ENCODE measurements at places on chromosomes 7 and 10.
A peak's percentile ranks its signal among the peaks of the same experiment; 100 is the strongest.

DNA sequence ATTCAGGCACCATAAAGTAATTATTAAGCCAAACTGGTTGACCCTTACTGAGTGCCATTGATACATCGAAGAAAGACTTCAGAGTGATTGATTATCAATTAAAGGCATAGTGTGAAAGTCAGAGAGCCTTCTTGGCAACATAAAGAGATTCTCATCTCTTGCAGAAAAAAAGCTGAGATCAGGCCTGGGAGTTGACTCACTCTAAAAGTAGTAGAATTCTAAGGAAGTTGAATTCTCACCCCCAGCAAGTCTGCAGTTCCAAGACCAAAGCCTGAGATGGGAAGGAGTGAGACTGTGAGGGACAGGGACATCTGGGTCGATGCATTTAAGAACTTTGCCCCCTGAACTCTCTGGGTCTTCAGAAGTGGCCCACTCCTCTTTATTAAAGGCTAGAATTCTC lies 21.6 kb upstream of the ERCC6 start:
- no peak for DNase-seq

DNA sequence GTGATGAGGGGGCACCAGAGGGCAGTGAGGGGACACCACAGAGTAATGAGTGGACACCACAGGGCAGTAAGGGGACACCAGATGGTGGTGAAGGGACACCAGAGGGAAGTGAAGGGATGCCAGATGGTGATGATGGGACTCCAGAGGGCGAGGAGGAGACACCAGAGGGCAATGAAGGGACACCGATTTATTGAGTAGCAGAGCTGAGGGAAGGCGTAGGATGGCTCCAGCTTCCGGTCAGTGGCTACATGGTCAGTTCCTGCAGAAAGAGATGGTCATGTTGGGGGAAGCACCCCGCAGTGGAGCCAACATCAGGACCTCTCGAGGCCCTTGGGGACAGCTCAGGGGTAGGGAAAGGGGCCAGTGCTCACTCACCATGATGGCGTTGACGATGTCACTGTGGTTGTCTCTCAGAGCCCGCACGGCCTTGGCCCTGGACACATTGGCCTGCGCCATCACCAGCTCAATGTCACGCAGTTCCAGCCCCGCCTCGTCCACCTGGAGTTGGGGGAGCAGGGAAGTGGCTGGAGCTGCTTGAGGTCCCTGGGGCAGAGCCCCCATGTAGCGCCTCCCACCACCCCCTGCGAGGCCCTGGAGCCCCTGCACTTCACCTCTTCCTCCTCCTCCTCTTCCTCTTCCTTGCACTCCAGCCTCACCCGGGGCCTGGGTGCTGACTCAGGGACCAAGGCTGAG lies 8.4 kb downstream of the NACAD start:
- DNase-seq = no peak

DNA sequence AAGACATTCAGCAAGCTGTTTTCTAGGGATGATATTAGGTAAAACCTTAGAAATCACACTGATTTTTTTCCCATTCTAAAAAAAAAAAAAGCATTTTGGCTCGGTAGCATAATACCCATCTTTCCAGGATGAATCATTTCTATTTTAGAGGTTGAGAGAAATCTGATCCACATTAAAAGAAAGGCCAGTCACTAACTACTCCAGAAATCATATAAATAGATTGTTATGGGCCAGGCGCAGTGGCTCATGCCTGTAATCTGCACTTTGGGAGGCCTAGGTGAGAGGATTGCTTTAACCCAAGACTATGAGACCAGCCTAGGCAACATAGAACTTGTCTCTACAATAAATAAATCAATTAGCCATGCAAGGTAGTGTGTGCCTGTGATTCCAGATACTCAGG lies 164.3 kb downstream of the BAMBI start:
- DNase-seq = no peak

DNA sequence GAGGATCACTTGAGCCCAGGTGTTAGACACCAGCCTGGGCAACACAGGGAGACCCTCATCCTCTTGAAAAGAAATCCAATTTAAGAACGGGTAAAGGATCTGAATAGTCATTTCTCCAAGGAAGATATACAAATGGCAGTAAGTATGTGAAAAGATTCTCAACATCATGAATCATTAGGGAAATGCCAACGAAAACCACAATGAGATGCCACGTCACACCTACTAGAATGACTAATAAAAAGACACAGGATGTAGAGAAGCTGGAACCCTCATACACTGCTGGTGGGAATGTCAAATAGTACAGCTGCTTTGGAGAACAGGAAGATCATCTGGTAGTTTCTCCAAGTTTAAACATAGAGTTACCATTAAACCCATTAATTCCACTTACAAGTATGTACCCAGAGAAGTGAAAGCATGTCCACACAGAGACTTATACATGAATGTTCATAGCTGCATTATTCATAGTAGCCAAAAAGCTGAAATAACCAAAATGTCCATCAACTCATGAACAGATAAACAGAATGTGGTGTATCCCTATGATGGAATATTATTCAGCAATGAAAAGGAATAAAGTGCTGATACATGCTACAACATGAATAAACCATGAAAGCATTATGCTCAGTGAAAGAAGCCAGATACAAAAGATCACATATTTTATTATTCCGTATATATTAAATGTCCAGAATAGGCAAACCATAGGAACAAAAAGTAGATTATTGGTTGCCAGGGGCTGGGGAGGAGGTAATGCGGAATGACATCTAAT lies 13.1 kb upstream of the ZMIZ2 start:
- peak; percentile 18 for DNase-seq

DNA sequence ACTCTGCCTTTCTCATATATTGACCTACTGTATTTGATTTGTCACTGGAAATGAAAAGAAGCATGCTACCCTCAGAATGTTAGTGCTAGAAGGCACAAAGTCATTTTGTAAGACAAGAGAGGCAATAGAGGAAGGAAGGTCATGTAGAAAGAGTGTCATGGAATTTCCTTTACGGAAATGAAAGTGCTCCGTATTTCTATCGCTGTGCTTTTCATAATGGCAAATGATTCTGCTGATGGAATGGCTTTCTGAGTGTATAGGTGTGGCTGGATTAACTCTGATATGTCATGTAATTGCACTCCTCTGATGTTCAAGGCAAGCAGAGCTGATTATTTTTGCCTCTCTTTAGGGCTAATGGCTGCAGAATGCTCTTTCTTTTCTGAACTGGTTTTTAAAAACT lies 15.5 kb upstream of the STEAP4 start:
- no peak for DNase-seq

- no peak for DNase-seq
Observed at GRCh38 chr7:28064437-28064836, 116.2 kb downstream of the JAZF1 start.

DNA sequence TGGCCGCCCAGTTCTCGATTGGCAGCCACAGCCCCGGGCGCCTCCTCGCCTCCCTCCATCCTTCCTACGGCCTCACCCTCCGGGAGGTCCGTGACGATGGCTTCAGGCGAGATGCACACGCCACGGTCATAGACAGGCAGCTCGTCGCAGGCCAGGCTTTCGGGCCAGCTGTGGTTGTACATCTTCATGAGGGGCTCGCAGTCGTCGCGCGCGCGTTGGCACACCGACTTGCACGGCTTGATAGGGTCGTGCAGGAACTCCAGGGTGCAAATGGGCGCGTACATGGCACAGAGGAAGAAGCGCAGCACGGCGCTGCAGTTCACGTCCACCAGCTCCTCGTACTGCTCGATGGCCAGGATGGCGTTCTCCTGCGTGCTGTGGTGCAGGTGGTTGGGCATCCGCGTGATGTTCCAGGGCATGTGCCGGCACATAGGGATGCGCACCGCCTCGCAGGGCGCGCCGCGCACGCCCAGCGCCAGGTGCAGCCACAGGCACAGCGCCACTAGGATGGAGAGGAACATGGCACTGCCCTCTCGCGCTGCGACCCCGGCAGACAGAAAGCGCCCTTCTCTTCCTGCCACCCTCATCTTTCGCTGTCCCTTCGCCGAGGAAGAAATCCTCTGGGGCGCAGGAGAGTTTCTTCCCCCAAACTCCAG lies 472 bp downstream of the SFRP4 start:
- DNase-seq = no peak

DNA sequence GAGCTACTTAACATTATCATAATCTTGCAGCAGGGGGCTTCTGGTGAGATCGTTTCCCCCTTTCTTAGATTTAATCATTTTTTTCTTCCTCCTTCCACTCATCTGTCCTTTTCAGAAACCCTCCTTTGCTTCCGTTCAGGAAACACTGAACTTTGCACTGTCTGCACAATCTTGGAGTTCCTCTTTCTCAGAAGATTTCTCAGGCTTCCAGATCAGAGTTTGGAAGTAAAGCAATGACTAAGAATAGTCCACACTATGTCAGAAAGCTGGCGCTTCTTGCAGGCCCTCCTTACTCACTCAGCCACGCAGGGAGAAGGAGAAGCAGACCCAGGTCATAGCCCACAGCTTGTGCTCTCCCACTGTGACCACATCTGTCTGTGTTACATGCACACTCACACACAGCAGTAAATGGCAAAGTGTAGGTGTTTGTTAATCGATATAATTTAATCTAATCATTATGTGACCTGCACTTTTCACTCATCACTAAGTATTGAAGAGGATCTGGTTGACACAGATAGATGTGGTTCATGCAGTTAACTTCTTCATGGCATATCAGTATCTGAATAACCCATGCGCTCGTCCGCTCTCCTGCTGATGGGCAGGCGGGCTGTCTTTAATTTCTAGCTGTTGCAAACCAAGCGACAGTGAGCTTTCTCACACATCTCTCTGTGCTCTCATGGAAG lies 30.2 kb downstream of the ALOX5 start:
- no peak for DNase-seq

- no peak for DNase-seq
Observed at GRCh38 chr10:68137171-68137570, 27.9 kb downstream of the MYPN start.

DNA sequence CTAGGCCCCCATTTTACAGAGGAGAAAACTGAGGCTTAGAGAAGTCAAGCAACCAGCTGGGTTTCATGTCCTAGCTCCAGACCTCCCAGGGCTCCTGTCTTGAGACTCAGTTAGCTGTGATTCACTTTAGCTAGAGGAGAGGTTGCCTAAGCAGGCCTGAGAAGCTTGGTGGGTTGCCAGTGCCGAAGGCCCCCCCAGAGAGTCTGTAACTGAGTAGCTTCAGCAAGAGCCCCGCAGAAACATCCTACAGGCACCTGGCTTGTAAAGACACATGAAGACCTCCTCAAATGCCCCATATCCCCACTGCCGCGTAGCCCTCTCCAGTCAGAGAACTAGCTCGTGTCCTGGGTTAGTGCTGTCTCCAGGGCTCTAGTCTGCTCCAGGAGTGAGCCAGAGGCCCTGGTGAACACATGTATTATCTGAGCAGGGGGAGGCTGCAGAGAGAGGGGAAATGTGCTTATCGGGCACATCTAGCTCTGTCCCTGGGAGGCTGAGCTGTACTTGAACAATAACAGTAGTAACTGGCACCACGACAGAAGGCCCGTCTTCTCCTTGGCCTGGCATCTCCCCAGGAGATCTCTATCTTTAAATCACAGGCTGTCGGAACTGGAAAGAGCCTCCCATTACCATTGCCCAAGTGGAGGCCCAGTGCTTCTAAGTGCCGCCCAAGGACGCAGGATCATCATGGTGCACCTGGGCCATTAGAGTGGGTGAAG lies 28.9 kb downstream of the UNC5B start:
- DNase-seq = no peak

DNA sequence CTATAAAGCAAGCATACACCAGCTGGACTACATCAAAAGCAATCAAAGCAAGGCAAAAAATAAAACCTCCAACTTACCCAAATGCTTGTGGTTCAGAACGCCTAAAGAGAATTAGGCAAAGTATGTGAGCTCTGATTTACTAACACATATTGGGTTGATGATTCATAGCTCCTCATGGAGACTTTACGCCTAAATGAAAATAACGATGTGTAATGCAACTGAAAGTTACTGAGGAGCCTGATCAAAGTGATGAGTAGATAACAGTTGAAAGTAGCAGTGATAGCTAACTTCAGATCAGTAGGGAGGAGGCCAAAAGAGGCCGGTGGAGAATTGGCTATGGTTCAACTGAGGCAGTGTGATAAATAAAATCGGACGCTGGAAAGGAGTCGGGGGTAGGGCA lies 85.0 kb downstream of the MPP7 start:
- no peak for DNase-seq

DNA sequence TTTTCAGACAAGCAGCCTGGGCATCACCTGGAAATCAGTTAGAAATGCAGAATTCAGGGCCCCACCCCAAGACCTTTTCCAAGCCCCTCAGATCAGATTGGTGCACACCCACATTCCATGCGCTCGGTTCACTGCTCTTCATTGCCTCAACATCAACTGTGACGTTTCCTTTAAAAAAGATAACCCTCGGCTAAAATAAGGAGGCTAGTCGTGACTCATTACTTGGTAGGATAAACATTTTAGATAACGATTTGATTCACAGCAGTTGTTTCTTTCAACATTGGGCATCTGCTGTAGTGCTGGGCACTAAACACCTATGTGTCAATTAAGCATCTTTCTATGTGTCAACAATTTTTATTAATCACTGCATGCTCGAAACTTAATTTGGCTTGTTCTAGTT lies 191.1 kb upstream of the LRGUK start:
- no peak for DNase-seq

DNA sequence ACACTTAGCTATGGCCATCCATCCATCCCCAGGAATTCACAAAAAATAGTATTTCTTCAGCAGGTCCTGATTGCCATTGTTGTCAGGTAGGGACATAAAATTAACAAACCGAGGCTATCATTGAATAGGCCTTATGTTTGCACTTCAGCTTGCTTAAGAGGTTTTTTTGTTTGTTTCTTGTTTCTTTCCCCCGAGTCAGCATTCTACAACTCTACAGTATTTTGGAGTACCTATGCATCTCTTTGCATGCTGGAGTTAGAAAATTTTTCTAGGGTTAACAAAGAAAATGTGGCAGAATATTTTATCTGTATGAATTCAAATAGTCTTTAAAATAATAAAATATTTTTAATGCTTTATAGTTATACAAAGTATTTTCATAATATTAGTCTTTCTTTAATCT lies 26.3 kb downstream of the CHRM2 start:
- no peak for DNase-seq

- DNase-seq = no peak
Observed at GRCh38 chr10:69445041-69445440, 6.2 kb upstream of the TSPAN15 start.

DNA sequence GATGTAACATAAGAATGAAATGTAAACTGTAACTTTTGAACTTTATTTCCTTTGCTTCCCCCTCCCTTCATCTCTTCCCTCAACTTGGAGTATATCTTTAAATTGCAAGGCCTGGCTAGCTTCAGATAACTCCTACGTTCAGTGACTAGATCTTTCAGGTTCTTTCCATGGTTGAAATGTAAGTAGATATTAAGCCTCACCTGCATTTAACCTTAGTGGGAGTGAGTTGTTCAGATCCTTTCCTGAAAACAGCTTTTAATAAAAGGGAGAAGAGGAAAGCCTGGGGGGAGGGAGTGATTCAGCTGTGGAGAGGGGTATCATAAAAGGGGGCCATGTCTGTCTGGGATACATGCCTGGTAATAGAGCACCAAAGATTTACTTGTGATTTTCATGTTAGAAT lies 19.0 kb upstream of the PRPS1L1 start:
- DNase-seq = no peak

DNA sequence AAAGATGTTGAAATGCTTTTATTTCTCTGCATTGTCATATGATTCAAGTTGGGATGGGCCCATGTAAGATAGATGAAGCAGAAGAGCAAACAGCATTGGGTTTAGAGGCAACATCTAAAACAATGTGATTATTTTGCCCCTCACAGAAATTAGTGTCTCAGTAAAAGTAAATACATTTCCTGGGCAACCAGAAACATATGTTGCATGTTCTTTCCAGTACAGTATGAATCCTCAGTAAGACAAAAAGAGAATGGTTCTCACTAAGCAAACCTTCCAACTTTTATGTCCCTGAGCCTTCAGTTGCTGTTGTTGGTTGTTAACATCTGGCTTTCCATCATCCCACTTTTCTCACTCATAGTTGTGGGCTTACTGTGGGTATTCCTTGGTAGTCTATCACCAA lies 222.5 kb upstream of the PRPS1L1 start:
- no peak for DNase-seq

Data from stimulated activated CD4-positive, alpha-beta T cell treated with anti-CD3 and anti-CD28 coated beads, Interleukin-1b, Interleukin-23, amount 100 ng/mL, for 1 hour (primary cell).